Stimulated activated CD4-positive, alpha-beta T cell treated with anti-CD3 and anti-CD28 coated beads, Interleukin-15, amount 100 ng/mL, for 1 hour (primary cell): ENCODE measurements at places on chromosomes 5 and 9.

DNA sequence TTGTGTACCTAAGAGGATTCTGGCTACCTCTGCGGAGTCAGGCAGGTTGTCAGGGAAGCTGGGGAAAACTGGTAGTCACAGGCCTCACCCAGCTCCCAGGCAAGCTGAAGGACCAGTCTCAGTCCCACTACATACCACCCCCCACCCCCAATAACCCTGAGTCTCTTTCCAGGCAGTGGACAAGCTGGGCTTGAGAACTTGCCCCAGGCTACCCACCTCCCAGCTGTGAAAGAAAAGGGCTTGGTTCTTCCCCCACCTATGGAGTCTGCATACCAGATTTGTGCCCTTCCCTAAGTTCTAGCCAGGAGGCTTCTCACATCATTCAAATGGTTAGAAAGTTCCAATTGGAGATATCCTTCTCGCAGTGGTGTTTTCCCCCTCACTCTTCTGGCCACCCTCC is 1678.8 kb downstream of the MAT2B start:
- no peak for DNase-seq

GRCh38 chr5:43973318-43973717 is 370.3 kb downstream of the NNT start:
- DNase-seq: no peak

DNA sequence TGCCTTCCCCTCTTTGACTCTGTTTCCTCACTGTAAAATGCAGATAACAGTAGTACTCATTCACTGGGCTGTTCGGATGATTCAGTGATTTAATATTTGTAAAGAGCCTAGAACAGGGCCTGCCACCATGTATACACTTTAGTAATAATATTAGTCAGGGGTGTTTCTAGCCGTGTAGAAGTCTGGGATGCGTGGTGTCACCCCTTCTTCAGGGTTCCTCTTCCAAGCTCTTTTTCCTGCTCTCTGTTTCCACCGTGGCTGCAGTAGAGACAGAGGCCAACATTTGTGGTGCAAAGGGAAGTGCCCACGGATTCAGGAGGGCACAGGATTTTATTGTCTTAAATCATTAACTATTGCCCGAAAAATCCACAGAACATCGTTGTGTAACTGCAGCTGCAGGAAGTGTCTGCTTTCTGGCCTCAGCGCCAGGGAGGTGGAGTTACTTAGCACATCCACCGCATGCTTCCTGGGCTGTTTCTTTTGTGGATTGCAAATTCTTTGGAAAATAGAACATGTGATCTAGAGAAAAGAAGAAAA is 61.7 kb downstream of the TRIO start:
- no peak for DNase-seq

DNA sequence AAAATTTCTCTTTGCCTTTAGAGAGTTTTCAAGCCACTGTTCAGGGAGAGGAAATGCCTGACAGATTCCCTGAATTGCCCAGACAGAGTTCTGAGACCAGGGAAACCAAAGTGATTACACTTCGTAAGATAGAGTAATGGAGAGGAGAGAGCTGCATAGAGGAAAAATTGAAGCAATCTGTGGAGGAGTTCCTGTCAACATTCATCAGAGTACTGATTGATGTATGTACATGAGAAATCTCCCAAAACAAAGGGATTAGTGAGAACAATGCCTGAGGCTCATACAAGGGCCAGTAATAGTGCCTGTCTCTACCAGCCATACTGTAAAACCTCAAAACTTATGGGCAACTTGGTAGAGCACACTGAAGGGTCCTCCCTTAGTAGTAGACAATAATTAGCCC is 79.0 kb upstream of the TRIM32 start:
- no peak for DNase-seq

DNA sequence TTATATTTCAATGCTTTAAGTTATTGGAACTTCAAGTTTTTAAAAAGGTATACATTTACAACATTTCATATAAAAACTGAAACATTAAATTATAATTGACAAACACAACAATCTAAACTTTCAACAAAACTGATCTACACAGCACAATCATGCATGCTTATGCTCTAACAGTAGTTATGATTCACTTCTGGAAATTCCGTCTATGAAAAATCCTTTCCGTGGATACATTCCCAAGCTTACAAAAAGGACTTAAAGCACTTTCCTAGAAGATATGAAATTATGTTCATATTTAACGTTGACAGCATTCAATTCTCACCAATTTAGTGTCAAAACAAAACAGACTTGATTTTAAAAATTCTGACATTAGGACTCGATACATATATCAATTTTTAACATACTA is 3.7 kb downstream of the HNRNPH1 start:
- DNase-seq: no peak

- DNase-seq: no peak
These were observed 505.1 kb downstream of the CETN3 start for GRCh38 chr5:89904442-89904841.

- DNase-seq: no peak
These were observed 3.8 kb upstream of the NEUROG1 start for GRCh38 chr5:135539430-135540005.

GRCh38 chr5:77563475-77563874 is 71.4 kb upstream of the WDR41 start:
- DNase-seq: no peak

- DNase-seq: no peak
These were observed 23.9 kb downstream of the FGF1 start for GRCh38 chr5:142661957-142662356.

DNA sequence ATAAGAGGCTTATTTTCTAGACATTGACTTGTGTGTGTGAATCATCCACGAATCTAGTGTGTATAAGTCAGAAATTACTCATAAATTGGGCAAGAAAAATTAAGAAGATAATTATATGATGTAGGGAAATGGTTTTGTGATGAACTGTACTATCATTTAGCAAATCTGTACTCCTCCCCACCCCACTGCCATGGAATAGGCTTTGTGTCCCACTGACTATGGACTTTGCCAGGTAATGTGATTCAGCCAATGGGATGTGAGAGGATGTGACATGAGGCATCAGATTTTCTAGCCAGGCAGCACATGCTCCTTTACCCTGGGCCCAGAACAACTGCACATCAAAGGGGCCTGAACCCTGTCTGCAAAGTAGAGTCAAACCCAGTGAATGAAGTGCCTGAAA is 406.6 kb downstream of the CTNND2 start:
- DNase-seq: no peak

GRCh38 chr9:113568571-113569321 is 105.2 kb downstream of the RGS3 start:
- no peak for DNase-seq

DNA sequence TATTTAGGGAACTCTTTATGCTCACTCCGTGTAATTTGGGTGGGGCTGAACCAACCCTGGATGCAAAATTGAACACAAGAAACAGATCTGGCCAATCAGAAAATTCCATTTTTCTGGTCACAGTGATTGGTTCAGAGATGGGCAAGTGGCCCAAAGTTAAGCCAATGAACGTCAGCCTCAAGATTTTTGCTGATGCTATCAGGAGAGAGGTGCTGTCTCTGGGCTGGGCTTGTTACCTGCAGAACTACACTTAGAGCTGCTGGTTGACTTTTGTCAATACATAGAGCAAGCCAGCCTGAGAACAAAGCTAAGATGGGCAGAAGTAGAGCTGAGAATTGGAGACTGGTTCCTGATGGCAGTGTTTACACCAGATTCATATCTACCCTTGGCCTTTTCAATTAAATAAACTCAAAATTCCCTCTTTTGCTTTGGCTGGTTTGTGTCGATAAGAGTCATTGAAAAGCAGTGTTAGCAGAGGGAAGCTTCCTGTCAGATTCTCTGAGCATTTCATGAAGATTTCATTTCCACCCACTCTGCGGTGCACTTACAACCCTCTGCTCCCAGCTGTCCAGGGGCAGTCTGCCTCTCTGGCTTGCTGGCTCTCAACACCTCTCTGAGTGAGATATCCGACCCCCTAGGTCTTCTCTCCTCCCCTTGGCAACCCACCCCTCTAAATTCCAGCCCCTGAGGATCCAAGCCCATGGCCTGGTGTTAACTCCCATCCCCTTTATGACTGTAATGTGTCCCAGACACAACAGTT is 64.5 kb upstream of the PPARGC1B start:
- no peak for DNase-seq

DNA sequence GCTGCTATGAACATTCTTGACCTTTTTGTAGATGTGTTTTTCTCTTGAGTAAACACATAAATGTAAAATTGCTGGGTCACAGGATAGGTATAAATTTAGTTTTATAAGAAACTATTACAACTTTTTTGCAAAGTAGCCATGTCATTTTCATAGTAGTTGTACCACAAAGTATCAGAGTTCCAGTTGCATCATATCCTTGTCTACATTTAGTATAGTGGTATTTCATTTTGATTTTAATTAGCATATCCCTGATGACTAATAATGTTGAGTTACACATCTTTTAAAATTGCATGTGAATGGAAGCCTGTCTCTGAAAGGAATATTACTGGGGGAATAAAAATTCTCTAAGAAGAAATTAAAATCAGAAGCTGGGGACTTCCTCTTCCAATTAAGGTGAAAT is 85.4 kb downstream of the TMEM161B start:
- DNase-seq: no peak

DNA sequence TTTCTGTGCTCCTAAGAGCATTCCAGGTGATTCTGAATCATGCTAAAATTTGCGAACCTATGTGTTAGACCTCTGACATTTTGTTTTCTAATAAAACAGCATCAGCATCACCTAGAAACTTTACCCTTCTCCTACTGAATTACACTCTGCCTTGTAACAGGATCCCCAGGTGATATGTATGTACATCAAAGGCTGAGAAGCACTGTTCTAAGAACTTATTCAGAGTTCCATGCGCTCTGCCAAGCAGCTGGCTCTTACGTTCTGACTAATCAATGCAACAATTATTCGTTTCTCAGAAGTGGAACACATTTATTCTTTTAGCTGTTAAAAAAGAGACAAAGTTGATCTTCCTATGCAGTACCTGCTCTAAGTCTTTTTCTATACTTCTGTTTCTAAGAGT is 228.6 kb downstream of the SLF1 start:
- DNase-seq: no peak

DNA sequence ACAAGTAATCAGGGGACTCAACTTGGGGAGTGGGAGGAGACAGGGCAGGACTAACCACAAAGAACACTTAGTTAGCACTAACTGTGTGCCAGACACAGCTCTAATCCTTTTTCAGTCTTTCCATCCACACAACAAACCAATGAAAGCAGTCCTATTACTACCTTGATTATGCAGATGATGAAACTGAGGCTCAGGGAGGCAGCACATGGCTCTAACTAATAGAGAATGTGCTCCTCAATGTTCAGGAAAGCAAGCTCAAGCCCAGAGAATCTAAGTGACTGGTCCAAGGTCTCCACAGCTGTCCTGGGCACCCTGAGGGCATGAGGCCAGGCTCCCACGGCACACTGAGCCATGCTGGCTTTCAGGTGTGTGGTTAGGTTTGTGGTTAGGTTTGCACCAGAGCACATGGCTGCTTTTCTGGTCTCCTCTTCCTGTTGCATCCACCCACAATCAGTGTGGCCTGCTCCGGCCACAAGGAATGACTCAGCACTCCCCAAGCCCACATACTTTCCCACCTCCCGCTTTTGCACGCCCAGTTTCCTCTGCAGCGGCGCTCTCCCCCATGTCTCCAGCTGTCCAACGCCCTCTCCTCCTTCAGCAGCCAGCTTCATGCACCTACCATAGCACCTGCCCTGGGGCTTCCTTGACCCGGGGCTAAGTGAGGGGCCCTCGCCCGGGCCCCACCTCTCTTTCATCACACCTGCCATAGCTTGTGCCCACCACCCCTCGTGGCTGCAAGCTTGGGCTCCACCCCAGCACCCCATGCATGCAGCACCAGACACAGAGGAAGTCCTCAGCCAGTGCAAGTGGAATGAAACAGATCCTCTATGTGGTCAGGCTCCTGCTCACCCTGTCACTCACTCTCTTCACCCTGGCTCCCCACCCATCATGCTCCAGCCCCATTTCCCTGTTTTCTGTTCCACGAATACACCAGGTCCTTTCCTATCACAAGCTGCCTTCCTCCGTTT is 133.1 kb downstream of the GABBR2 start:
- DNase-seq: no peak

DNA sequence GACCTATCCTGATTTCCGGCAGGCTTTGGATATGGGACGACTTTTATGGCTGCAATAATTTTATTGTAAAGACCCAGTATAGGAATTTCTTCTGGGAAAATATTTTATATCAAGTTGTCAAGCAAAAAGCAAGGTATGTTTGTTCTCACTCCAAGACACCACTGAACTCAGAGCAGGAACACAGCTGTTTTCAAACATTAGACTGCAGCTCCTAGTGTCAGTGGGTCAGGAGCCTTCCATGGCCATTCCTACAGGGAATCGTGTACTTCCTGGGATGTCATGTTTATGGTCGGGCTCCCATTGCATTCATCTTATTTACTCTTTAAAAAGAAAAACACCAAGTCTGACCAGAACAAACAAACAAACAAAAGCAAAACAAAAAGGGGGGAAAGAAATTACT is 225.3 kb downstream of the TSSK1B start:
- DNase-seq: no peak

- no peak for DNase-seq
These were observed 176.8 kb downstream of the ISOC1 start for GRCh38 chr5:129271308-129271707.

GRCh38 chr9:134663084-134663483 is 21.5 kb downstream of the COL5A1 start:
- no peak for DNase-seq

GRCh38 chr5:6611334-6612256 is 21.2 kb downstream of the NSUN2 start:
- no peak for DNase-seq

- no peak for DNase-seq
These were observed 55.2 kb downstream of the NFIB start for GRCh38 chr9:14258660-14259239.

DNA sequence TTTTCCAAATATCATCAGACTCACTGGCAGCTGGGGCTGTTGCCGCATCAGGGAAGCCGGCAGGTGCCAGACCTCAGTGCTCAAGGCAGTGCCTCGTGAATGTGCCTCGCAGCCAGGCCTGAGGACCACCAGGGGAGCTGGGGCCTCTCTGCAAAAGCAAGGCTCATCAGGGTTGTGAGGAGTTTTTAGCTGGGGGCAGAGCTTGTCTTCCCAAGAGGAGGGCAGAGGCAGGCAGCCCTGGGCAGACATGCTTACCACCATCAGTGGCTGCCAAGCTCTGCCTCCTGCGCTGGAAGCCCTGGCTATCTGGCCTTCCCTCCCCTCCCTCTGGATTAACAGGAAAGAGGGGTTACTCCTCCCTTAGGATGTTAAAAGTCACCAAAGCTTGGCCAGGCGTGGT is 8.8 kb upstream of the TBC1D9B start:
- DNase-seq: no peak

GRCh38 chr5:97046270-97046982 is 96.0 kb downstream of the LIX1 start:
- no peak for DNase-seq

DNA sequence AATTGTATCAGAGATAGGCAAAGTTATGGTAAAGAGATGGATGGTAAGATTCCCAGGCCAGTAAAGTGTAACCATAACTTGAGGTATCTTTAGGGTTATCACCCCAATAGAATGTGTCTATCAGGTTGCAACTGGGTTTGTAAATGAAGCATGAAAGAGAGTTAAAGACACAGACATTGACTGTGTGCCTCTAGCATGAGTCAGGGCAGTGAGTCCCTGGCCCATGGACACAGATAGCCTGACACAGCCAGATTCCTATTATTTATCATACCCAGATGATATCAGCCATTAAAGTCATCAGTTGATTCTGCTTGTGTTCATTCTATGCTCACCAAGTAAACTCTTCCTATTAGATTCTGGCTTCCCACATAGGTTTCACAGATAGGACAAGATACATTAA is 33.5 kb upstream of the SNAPC3 start:
- DNase-seq: no peak
